Activated B cell treated with CpG ODN at 0.5 μM for 24 hours (primary cell): ENCODE measurements at places on chromosomes 1 and 21.

GRCh38 chr1:230867903-230868735 lies at the start of gene C1orf198:
Gene C1orf198, minus strand, starts transcription at chr1:230868521. Its CDS starts 9 bp downstream, at chr1:230868512.
- peaks cover 4% of the 10 kb centered on the region for H3K36me3 ChIP-seq
- H3K4me1 ChIP-seq, result peaks cover 13% of the 10 kb centered on the region
- DNase-seq, result peak; percentile 81
- peak within 1 kb of the TSS; percentile 89 for H3K4me3 ChIP-seq

- no peak overlapping the region for H3K4me3 ChIP-seq
- H3K27me3 ChIP-seq, result no peaks in the 10 kb centered on the region
- no peaks in the 10 kb centered on the region for H3K36me3 ChIP-seq
- no peak overlapping the region for H3K27ac ChIP-seq
- no peaks in the 10 kb centered on the region for H3K4me1 ChIP-seq
- no peak for DNase-seq
Observed at GRCh38 chr1:214957330-214958137, 125.0 kb upstream of the KCNK2 start.

DNA sequence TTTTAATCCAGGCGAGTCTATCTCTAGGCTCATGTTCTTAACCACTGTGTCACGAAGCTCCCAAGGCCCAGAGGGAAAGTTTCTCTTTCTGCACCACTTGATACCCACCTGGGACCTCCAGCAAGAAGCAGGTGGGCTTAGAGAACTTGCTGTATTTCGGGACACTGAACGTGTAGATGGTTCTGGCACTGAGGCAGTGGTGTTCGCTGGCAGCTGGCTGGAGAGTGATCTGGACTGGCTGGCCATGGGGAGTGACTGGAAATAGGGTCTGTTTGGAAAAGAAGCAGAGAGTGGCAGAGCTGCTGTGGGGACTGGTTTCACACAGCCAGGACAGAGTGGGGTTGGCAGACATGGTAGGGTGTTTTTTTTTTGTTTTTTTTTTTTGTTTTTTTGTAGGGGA lies 16.4 kb upstream of the IL22RA1 start:
- peaks cover 87% of the 10 kb centered on the region for H3K36me3 ChIP-seq
- no peak overlapping the region for H3K4me3 ChIP-seq
- peak overlapping the region; percentile 44 for H3K27ac ChIP-seq
- H3K4me1 ChIP-seq, result peaks cover 14% of the 10 kb centered on the region
- DNase-seq, result no peak
- no peaks in the 10 kb centered on the region for H3K27me3 ChIP-seq

GRCh38 chr1:27003745-27004470 lies 8.7 kb downstream of the TENT5B start:
- H3K27me3 ChIP-seq, result no peaks in the 10 kb centered on the region
- DNase-seq, result no peak
- no peak overlapping the region for H3K27ac ChIP-seq
- no peak overlapping the region for H3K4me3 ChIP-seq
- no peaks in the 10 kb centered on the region for H3K36me3 ChIP-seq

- peaks cover 19% of the 10 kb centered on the region for H3K27me3 ChIP-seq
- no peaks in the 10 kb centered on the region for H3K36me3 ChIP-seq
- no peak for DNase-seq
- H3K27ac ChIP-seq, result no peak overlapping the region
- H3K4me3 ChIP-seq, result no peak overlapping the region
Observed at GRCh38 chr1:90768098-90768497, 51.0 kb upstream of the BARHL2 start.

- H3K4me3 ChIP-seq, result no peak overlapping the region
- peaks cover 10% of the 10 kb centered on the region for H3K27me3 ChIP-seq
- no peaks in the 10 kb centered on the region for H3K36me3 ChIP-seq
- no peaks in the 10 kb centered on the region for H3K4me1 ChIP-seq
- DNase-seq, result no peak
Observed at GRCh38 chr1:162367073-162367472, 9.6 kb downstream of the SPATA46 start.

- H3K36me3 ChIP-seq, result no peaks in the 10 kb centered on the region
- no peaks in the 10 kb centered on the region for H3K27me3 ChIP-seq
- H3K27ac ChIP-seq, result no peak overlapping the region
Observed at GRCh38 chr1:16907870-16908758, 12.3 kb downstream of the RNU1-2 start.

GRCh38 chr1:197902131-197902453 lies 338 bp upstream of the C1orf53 start:
- H3K4me3 ChIP-seq, result peak overlapping the region; percentile 90
- H3K27me3 ChIP-seq, result peaks cover 42% of the 10 kb centered on the region
- H3K27ac ChIP-seq, result peak overlapping the region; percentile 50
- peaks cover 14% of the 10 kb centered on the region for H3K4me1 ChIP-seq
- H3K36me3 ChIP-seq, result peaks cover 2% of the 10 kb centered on the region
- no peak for DNase-seq

- no peak overlapping the region for H3K27ac ChIP-seq
- H3K4me3 ChIP-seq, result no peak overlapping the region
- peaks cover 40% of the 10 kb centered on the region for H3K27me3 ChIP-seq
- peak; percentile 15 for DNase-seq
- H3K4me1 ChIP-seq, result no peaks in the 10 kb centered on the region
Observed at GRCh38 chr1:2628191-2628932, 4.5 kb downstream of the MMEL1 start.

GRCh38 chr1:32639489-32640075 lies 10.8 kb downstream of the ZBTB8OS start:
- no peaks in the 10 kb centered on the region for H3K27me3 ChIP-seq
- no peak for DNase-seq
- H3K27ac ChIP-seq, result no peak overlapping the region
